Fibroblast of skin of left biceps (primary cell): ENCODE measurements at places on chromosomes 7 and 10.

- no peak for DNase-seq
These were observed 19.2 kb upstream of the SMO start for GRCh38 chr7:129169171-129169671.

GRCh38 chr7:103348452-103348851 lies 1.0 kb downstream of the PSMC2 start:
- DNase-seq, result no peak

DNA sequence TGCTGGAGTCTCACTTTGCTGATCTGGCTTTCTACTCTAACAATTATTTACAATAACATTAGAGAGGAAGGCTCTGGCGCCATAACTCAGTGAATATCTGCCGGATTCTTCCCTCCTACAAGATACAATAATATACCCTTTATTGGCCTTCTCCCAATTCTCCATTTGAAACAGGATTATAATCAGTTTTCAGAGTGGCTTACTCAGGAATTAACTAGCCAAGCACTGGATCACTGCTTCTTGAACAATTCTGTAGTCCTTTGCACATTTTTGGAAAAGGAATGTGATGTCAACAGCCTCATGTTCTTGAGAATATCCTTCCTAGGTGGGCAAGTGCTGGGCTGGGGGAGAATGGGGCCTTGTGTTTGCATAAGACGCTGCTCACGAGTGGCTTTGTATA lies 125.9 kb downstream of the HIPK2 start:
- no peak for DNase-seq

GRCh38 chr10:100736809-100737354 lies 8.5 kb upstream of the PAX2 start:
- no peak for DNase-seq

GRCh38 chr7:12783421-12784095 lies 96.1 kb downstream of the ARL4A start:
- no peak for DNase-seq

DNA sequence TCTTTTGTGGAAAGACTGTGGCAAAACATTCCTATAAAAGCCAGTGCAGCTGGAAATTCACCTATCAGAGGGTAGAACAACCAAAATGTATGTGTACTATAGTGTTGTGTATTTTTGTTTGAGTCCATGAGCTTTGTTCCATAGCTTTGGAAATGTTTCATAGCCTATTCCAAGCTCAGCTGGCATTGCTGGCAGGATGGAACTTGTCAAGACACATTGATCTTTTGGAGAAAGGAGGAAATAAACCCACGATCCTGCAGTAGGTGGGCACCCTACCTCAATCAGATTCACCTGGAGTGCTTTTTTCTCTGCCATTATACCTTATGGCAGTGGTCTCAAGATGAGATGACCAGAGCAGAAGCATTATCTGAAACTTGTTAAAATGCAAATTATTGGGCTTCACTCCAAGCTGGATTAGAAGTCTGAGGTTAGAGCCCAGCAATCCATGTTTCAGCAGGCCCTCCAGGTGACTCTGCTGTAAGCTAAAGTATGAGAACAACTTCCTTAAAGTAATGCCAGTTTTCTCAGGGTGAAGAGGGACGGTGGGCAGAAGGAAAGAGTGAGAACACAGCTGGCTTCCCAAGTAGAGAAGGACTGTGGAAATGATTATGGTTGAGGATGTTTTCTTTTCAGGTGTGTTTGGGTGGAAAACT lies 30.3 kb upstream of the CDK1 start:
- DNase-seq, result no peak

GRCh38 chr7:68689087-68689433 lies 909.2 kb upstream of the AUTS2 start:
- DNase-seq, result no peak

- no peak for DNase-seq
These were observed 1236.0 kb upstream of the CELF2 start for GRCh38 chr10:9781666-9782065.

- DNase-seq, result no peak
These were observed 20.9 kb upstream of the CYP26C1 start for GRCh38 chr10:93039721-93040120.

GRCh38 chr10:128896116-128896795 lies 570.8 kb upstream of the MGMT start:
- DNase-seq, result no peak

- no peak for DNase-seq
These were observed 396.8 kb upstream of the SHH start for GRCh38 chr7:156209087-156209486.

DNA sequence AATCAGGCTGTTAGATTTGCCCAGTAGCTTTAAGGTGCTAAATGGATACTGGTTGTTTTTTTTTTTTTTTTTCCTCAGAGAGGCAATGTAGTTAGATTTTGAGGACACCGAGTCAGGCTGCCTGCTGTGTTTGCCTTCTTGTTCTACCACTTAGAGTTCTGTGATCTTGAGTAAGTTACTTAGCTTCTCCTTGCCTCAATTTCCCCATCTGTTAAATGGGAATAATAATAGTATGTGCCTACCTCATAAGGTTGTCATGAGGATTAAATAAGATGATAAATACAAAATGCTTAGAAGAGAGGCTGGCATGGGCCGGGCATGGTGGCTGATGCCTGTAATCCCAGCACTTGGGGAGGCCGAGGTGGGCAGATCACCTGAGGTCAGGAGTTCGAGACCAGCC lies 14.6 kb downstream of the MORN4 start:
- DNase-seq, result no peak

- DNase-seq, result no peak
These were observed 14.8 kb upstream of the LRRC17 start for GRCh38 chr7:102897856-102898531.

DNA sequence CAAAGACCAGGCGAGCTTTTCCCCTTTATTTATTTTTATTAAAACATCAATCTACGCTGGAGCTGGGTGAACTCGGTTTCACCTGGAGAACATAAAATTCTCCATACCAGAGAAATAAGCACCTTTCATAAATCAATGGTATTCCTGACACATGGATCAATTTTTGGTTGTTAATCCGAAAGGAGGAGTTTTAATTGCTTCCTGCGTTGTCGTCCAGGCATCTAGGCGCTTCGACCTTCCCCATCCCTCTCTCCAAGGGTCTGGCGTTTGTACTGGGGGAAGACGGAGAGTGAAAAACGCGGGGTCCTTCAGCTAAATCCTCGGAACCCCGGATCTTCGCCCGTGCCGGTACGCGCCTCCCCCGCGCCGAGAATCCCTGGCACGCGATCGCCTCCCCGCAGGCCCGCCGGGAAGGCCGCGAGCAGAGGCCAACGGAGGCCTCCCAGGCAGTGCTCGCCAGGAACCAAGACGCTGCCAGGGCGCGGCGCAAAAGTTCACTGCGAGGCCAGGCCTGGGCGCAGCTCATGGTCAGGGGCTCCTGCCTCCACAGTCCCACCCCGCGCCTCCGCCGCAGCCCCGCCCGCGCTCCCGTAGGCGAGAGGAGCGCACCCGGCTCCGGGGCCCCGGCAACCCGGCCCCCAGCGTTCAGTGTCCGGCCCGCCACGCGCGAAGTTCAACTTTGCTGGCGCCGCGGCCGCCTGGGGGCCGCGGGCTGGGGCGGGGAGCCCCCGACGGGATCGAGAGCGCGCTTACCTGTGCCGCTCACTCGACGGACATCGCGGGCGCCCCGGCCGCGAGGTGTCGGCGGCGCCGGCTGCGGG lies 8.3 kb upstream of the EBF3 start:
- DNase-seq, result no peak

DNA sequence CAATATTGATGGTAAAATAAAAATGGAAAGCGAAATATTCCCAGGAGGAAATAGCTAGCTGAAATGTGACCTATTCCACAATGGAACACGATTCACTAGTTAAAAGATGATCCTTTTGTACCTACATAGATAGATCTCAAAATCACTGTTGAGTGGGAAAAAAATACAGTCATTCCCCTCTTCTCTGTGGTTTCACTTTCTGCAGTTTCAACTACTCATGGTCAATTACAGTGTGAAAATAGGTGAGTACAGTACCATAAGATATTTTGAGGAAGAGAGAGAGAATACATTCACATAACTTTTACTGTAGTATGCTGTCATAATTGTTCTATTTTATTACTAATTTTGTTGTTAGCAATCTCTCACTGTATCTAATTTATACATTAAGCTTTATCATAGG lies 56.0 kb upstream of the COL13A1 start:
- DNase-seq, result no peak

DNA sequence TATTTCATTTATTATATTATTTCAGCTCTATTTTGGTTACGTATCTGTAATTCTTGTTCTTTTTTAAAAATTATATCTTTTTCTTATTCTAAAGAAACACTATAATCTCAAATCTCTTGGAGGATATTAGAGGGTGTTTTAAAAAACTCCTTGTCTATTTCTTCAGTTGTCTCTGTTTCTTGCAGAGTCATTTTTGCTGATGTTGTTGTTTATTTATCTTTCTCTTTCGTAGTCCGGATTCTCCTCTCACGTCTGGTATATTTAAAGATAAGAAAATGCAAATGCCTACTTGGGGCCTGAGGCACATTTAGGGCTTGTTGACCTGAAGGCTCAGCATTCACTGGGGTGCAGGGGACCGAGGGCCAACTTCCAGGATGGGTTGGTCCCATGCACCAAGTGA lies 181.2 kb upstream of the CTBP2 start:
- DNase-seq, result no peak

DNA sequence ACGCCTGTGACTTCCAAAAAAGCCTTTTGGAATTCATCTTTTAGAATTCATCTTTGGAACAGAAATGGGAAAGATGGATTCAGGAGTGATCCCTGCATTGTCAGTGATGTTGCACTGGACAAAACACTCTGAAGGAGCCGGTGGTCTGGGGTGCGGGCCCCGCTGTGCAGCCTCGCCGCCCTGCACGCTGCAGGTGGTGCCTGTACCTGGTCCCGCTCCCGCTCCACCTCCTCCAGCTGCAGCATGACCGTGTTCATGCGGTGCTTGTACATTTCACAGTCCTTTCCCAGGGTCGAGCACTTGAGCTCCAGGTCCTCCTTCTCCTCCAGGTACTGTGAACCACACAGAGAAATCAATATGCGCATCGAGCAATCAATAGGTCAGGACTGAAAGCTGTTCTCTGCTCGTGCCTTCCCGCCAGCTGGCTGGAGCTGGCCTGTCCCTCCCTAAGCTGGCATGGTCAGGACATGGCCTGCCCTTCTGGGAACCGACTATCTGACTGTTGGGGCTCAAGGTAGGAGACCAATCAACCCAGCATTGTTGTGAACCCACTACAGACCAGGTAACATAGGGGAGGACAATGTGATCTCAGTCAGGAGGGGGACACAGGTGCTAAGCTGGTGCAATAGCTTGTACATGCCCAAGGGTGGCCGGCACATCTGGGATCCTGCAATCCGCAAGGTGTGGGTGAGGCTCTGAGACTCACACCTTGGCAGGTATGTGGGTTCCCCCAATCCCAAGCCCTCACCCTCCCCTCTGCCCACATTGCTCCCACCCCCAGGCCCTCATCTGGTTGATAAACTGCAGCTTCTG lies 93.8 kb upstream of the GNA12 start:
- no peak for DNase-seq

DNA sequence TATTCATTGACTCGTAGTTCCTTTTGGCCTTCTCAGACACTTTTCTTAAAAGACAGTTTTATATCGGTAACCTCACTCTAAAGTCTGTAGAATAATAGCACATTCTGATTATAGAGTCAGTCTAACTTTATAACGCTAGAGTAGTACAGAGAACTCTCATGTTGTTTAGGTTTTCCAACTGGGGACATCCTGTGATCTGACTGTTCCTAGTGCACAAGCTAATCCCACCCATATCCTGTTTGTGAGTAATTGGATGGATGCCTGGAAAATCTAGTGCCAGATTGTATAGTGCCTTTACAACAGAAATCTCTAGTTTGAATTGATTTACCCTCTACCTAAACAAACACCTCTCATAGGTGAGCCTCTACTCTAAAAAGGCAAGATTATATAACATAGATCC lies 107.4 kb downstream of the ZEB1 start:
- DNase-seq, result peak; percentile 40

- peak; percentile 84 for DNase-seq
These were observed 321.2 kb downstream of the FRMD4A start for GRCh38 chr10:14009371-14010100.

DNA sequence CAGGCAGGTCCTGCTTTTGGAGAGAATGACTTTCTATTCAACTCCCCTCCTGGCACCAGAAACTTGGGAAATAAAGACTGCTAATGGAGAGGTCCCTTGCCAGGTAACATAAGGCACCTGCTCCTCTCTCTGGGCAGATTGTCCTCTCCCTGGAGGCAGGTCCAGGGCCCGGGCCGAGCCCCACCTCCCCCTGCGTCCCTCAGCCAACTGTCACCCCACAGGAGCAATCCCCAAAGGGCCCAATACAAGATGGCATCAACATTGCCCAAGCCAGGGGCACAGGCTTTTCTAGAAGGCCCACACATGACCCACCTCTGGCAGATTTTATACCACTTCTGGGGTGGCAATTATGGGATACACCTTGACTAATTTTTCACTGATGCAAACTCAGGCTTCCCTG lies 145.2 kb downstream of the HERPUD2 start:
- DNase-seq, result no peak

DNA sequence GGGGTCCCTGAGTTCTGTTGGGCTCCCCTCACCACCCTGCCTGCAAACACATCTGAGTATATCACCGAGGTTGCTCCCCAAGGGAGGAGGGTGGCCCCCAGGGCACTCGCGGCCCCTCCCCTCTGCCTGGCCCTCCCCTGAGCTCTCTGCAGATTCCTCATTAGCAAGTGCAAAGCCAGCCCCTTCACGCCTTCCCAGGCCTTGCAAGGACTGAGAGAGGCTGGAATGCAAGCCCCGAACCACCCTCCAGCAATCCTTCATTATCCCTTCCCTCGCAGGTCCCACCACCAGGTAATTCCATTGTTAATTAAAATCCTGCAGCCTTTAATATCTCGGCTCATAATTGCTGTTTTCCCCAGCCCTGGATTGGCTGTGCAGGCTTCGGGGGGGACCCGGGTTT lies 35.3 kb upstream of the MYL10 start:
- no peak for DNase-seq

DNA sequence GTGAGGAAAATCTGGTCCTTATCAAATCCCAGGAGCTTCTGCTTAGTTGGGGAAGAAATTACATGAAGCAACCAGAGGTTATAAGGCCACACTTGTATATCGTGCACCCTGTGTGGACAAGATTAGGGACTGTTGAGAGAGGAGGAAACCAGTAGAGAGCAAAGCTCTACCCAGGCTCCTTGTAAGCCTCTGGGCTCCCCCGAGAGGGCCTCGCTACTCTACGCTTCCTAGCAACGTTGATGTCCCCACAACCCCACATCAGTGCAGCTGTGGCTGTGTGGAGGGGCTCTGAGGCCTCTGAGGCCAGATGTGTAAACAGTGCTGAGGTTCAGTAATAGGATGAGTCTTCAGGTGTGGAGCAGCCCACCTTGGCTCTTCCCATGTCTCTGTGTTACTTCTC lies 16.0 kb downstream of the HIF1AN start:
- DNase-seq, result no peak

- DNase-seq, result no peak
These were observed 4.1 kb downstream of the KCNIP2 start for GRCh38 chr10:101839416-101840063.

- no peak for DNase-seq
These were observed 51.7 kb downstream of the LAMB1 start for GRCh38 chr7:107951172-107951787.

GRCh38 chr10:27646194-27646593 lies 99.4 kb downstream of the MKX start:
- peak; percentile 78 for DNase-seq

GRCh38 chr7:108368466-108368865 lies 87.8 kb downstream of the NRCAM start:
- no peak for DNase-seq

GRCh38 chr10:93746844-93747284 lies 10.9 kb upstream of the LGI1 start:
- DNase-seq, result peak; percentile 49
